ENCODE measurements at places on chromosomes 6 and 20. TPM values are rescaled to one million over a fixed set of nuclear protein-coding genes. Genes with fewer than 3 reads are reported as not detected.

- H3K4me1 ChIP-seq = peaks cover 14% of the 10 kb centered on the region
- H3K27me3 ChIP-seq = no peaks in the 10 kb centered on the region
- DNase-seq = peak; percentile 77
Measured at GRCh38 chr6:170049641-170050561, 241.0 kb downstream of the DLL1 start.

DNA sequence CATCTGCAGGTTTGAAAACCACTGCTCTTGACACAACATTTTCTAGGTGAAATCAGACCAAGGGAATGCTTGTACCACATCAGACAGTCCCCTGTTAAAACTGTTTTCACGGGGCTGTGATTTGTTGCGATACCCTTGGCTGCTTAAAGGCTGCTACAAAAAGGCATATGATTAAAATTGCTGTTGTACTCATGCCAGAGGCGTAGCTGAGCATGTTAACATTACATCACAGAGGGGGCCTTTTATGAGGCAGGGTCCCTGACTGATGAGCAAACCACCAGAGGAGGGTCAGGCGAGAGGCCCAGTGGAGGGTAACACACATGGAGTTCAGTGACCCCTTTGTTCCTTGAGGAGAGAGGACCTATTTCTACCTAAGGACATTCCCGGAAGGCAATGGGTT lies 70.4 kb upstream of the CDYL start:
- H3K4me1 ChIP-seq = no peaks in the 10 kb centered on the region
- DNase-seq = no peak
- H3K27ac ChIP-seq = no peak overlapping the region
- no peaks in the 10 kb centered on the region for H3K27me3 ChIP-seq
- no peak overlapping the region for H3K4me3 ChIP-seq

GRCh38 chr20:41308726-41309413 lies 8.7 kb downstream of the ZHX3 start:
- H3K27me3 ChIP-seq = no peaks in the 10 kb centered on the region
- H3K36me3 ChIP-seq = no peaks in the 10 kb centered on the region
- H3K4me3 ChIP-seq = no peak overlapping the region
- peak overlapping the region; percentile 62 for H3K27ac ChIP-seq

DNA sequence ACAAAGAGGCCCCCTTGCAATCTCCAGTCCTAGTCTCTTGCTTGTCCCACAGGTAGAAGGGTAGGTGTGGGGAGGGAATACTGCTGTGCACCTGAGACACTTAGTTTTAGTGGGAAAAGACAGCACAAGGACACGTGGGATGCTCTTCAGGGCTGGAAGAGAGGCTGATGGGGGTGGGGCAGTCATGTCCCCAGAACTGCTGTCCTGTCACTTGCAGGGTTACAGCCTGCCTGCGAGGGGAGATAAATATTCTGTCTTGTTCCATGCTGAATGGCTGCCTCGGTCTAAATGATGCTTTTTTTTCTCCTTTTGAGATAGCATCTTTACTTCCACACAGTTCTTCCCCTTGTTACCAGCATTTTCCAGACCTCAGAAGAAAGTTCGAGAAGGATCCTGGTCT lies 106.2 kb downstream of the SLC24A3 start:
- no peak overlapping the region for H3K4me3 ChIP-seq
- H3K27me3 ChIP-seq = no peaks in the 10 kb centered on the region
- H3K36me3 ChIP-seq = no peaks in the 10 kb centered on the region
- no peaks in the 10 kb centered on the region for H3K4me1 ChIP-seq
- DNase-seq = no peak
- H3K27ac ChIP-seq = no peak overlapping the region

DNA sequence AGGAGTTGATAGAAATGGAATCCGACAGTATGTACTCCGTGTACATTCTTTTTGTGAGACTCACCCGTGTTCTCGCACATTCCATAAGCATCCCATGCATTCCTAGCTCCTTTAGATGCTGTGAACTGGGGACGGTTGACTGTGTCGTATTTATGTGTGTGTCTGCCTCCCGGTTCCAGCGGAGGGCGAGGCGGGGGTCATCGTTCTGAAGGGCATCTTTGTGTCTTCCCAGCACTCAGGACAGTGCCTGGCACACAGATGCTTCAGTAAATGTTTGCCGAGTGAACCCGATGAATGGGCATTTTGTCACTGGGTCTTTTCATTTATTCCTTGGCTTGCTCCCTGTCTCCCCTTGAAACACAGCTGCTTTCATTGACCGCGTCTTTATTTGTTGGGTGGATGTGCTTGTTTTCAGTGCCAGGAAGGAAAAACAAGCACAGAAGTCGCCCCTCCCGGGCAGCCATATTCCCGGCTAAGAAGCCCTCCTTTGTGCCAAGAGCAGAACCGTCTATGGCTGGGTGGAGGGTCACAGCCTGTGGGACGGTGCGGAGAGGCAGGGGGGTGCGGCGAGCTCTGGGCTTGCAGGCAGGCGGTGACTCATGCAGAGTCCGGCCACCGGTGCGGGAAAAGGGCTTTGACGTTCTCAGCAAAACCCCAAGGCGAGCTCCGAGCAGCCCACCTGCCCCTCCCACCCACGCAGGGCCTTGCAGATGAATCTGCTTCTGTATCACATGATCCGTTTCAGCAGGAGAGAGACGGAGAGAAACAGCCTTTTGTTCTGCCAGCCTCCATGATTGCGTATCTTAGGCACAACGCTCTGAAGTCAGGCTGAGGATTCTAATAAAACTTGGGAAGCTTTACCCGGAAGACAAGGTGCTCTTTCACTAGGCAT lies 11.2 kb upstream of the PSMG4 start:
- no peak for DNase-seq
- peaks cover 19% of the 10 kb centered on the region for H3K27me3 ChIP-seq
- H3K27ac ChIP-seq = no peak overlapping the region
- H3K4me3 ChIP-seq = peak overlapping the region; percentile 6
- no peaks in the 10 kb centered on the region for H3K36me3 ChIP-seq
- H3K4me1 ChIP-seq = peaks cover 10% of the 10 kb centered on the region

DNA sequence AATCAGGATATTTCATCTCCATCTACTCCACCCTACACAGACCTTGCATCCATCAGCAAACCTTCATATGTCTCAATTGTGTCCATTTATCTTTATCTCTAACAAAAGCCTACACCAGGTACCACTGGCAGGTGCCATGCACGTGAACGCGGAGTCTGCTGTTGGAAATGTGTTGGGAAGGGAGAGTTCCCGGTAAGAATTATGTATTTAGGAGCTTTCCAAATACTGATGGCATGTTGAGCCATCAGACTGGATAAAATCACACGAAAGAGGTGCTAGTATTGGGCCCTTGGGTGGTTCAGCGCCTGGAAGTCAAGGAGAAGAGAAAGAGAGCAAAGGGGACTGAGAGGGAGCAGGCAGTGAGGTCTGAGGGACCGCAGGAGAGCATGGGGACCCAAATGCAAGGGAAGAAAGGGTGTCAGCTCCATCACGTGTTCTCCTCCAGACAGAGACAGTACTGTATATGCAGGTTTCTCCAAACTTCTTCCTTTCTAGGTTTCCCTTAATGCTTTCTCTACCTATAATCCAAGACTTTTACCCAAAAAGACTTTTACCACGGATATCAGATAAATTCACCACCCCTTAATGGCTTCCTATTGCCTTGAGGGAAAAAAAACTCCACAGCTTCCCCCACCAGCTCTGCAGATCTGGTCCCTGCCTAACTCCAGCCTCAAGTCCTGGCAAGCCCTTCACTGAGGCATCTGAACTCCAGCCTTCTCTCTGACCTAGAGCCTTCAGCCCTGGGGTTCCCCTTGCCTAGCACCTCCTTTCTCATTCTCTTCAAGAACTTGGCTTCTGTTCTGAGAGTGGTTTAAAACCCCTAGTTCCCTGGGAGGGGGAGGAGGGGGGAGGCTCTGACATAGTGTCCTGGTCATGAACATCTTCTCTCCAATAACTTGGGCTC lies 4.8 kb upstream of the ZNF217 start:
- no peaks in the 10 kb centered on the region for H3K36me3 ChIP-seq
- no peak overlapping the region for H3K4me3 ChIP-seq
- DNase-seq = no peak

Gene XKR7
- total RNA-seq = 0.09 TPM

- no peak overlapping the region for H3K4me3 ChIP-seq
- no peaks in the 10 kb centered on the region for H3K27me3 ChIP-seq
- peak overlapping the region; percentile 36 for H3K27ac ChIP-seq
Measured at GRCh38 chr6:41577356-41578216, 31.4 kb downstream of the FOXP4 start.

GRCh38 chr6:11368760-11369159 lies 136.3 kb upstream of the NEDD9 start:
- H3K27me3 ChIP-seq = no peaks in the 10 kb centered on the region
- H3K27ac ChIP-seq = peak overlapping the region; percentile 40
- no peaks in the 10 kb centered on the region for H3K36me3 ChIP-seq
- no peak overlapping the region for H3K4me3 ChIP-seq

Gene DCDC2
- 5.3 TPM for total RNA-seq

Gene ZSCAN23
- total RNA-seq = 2.2 TPM

Gene DOK5
- total RNA-seq = 0.69 TPM

Gene IGF2R
- total RNA-seq = 144 TPM

Gene ZC3H12D
- total RNA-seq = 2.1 TPM

- no peak for DNase-seq
- no peaks in the 10 kb centered on the region for H3K36me3 ChIP-seq
- H3K4me3 ChIP-seq = no peak overlapping the region
- no peak overlapping the region for H3K27ac ChIP-seq
- H3K27me3 ChIP-seq = no peaks in the 10 kb centered on the region
- no peaks in the 10 kb centered on the region for H3K4me1 ChIP-seq
Measured at GRCh38 chr6:67633058-67633457, 1002.0 kb upstream of the ADGRB3 start.

Gene CSNK2B
- 114 TPM for total RNA-seq

GRCh38 chr20:7505152-7505834 lies 435.0 kb downstream of the HAO1 start:
- H3K4me1 ChIP-seq = no peaks in the 10 kb centered on the region
- H3K27me3 ChIP-seq = no peaks in the 10 kb centered on the region
- H3K36me3 ChIP-seq = no peaks in the 10 kb centered on the region
- H3K4me3 ChIP-seq = no peak overlapping the region
- DNase-seq = no peak

GRCh38 chr6:13924146-13924948 lies 405 bp upstream of the RNF182 start:
- no peaks in the 10 kb centered on the region for H3K36me3 ChIP-seq
- DNase-seq = peak; percentile 76
- no peaks in the 10 kb centered on the region for H3K4me1 ChIP-seq
- peak overlapping the region; percentile 56 for H3K27ac ChIP-seq
- peak overlapping the region; percentile 48 for H3K4me3 ChIP-seq

- no peaks in the 10 kb centered on the region for H3K4me1 ChIP-seq
- H3K27ac ChIP-seq = no peak overlapping the region
- no peaks in the 10 kb centered on the region for H3K36me3 ChIP-seq
- no peak overlapping the region for H3K4me3 ChIP-seq
- no peak for DNase-seq
Measured at GRCh38 chr6:165486183-165487137, 176.6 kb downstream of the PDE10A start.

Gene MYBL2
- 1.0 TPM for total RNA-seq

Gene SERPINB1
- 101 TPM for total RNA-seq

Gene SNPH
- total RNA-seq = 4.3 TPM

DNA sequence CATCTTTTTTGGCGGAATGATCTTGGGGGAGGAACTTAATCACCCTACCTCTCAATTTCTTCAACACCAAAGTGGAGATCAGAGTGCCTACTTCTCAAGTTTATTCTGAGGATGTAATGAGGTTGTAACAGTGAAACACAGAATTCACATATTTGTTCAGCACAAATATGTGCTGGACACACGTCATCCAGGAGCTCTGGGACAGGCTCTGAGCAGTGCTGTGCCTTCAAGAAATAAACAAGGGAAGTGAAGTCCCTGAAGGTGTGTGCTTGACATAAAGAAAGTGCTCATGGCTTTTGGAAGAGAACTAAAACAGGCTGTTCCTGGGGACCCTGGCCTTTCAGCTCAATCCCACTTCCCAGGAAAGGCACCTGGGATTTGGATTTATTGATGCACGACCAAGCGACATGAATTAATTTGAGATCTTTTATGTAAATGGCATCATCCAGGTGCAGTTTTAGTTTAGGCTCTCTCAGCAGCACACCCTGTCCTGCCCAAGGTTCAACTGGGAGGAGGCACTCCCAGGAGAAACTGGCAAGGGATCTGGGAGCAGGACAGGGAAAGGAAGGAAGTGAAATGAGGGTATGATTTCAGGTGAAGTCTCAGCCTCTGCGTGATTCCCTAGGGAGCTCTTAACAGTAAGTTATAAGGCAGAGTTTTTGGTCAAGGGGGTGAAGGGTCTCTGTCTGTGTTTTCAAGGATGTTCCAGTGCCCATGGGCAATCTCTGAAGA lies 211.0 kb downstream of the FOXA2 start:
- no peaks in the 10 kb centered on the region for H3K27me3 ChIP-seq
- H3K4me1 ChIP-seq = no peaks in the 10 kb centered on the region
- DNase-seq = no peak
- H3K4me3 ChIP-seq = no peak overlapping the region
- no peaks in the 10 kb centered on the region for H3K36me3 ChIP-seq

GRCh38 chr6:65468307-65468706 lies 238.7 kb downstream of the EYS start:
- no peaks in the 10 kb centered on the region for H3K4me1 ChIP-seq
- no peaks in the 10 kb centered on the region for H3K36me3 ChIP-seq
- H3K27me3 ChIP-seq = no peaks in the 10 kb centered on the region
- H3K27ac ChIP-seq = no peak overlapping the region

GRCh38 chr6:16511723-16512489 lies 249.4 kb downstream of the ATXN1 start:
- no peak overlapping the region for H3K4me3 ChIP-seq
- H3K27me3 ChIP-seq = no peaks in the 10 kb centered on the region
- no peak overlapping the region for H3K27ac ChIP-seq
- DNase-seq = no peak
- H3K36me3 ChIP-seq = peaks cover 3% of the 10 kb centered on the region
- peaks cover 35% of the 10 kb centered on the region for H3K4me1 ChIP-seq

Gene GHRH
- not detected for total RNA-seq

All from upper lobe of right lung (tissue), 1 donor.